ENCODE measurements at places on chromosomes 4 and X.

DNA sequence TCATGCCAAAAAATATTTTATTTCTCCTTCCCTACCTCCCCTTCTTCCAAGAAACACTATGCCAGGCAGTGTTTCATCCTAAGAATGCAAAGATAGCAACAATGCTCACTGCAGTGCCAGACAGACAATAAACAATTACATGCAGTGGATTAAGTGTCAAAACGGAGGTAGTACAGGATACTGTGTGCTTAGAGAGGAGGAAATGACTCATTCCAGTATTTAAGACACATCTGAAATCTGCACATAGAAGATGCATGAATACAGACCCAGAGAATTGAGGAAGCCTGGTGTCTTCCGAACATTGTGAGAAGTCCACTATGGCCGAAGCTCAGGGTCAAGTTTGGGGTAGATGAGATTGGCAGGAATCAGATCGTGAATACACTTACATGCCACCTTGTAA is 326.4 kb downstream of the PPP3CA start:
- H3K36me3 ChIP-seq, result no peaks in the 10 kb centered on the region
- H3K27me3 ChIP-seq, result no peaks in the 10 kb centered on the region
- no peak for DNase-seq
- H3K4me1 ChIP-seq, result peaks cover 19% of the 10 kb centered on the region

- no peak overlapping the region for H3K27ac ChIP-seq
- no peaks in the 10 kb centered on the region for H3K36me3 ChIP-seq
- H3K4me1 ChIP-seq, result no peaks in the 10 kb centered on the region
- H3K4me3 ChIP-seq, result no peak overlapping the region
- H3K27me3 ChIP-seq, result no peaks in the 10 kb centered on the region
Measured at GRCh38 chrX:83916525-83916924, 55.6 kb downstream of the CYLC1 start.

DNA sequence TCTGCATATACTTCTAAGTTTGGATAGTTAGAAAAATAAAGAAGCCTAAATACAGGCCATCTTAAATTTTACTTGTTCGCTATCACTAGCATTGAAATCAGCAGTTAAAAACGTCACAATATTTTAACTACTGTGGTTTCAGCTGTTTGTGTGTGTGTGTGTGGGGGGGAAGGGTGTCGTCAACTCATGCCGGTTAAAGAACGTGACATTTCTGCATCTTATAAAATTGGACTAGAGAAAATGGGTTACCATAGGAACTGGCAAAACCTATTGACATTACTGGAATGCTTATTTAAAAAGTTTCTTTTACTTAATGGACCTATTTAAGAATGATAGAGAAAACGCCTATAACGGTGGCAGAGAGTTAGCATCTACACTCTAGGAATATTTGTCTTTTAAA is 1.2 kb upstream of the CNKSR2 start:
- peaks cover 27% of the 10 kb centered on the region for H3K27me3 ChIP-seq
- no peak overlapping the region for H3K27ac ChIP-seq
- no peaks in the 10 kb centered on the region for H3K36me3 ChIP-seq
- H3K4me1 ChIP-seq, result no peaks in the 10 kb centered on the region
- no peak for DNase-seq

DNA sequence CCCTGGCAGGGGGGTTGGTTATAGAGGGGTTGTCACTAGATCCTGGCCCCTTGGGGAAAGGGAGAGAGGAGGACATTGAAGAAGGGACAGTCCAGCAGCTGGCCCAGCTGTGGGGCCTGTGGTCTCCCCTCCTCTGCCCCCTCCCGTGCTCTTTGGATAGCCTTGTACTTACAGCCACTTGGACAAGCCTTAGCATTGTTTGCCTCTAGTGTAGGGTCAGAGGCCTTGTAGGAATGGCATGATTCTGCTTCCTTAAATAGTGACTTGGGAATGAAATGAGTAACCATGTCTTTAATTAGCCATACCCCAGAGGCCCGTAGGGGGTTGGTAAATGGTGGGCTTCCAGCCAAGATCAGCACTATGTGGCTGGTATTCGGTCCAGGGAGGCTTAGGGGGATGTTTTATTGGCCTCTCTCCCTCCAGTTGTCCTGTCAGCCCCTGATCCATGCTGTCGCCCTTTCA is 230.6 kb downstream of the PTTG2 start:
- no peaks in the 10 kb centered on the region for H3K27me3 ChIP-seq
- no peak overlapping the region for H3K4me3 ChIP-seq
- no peak overlapping the region for H3K27ac ChIP-seq

DNA sequence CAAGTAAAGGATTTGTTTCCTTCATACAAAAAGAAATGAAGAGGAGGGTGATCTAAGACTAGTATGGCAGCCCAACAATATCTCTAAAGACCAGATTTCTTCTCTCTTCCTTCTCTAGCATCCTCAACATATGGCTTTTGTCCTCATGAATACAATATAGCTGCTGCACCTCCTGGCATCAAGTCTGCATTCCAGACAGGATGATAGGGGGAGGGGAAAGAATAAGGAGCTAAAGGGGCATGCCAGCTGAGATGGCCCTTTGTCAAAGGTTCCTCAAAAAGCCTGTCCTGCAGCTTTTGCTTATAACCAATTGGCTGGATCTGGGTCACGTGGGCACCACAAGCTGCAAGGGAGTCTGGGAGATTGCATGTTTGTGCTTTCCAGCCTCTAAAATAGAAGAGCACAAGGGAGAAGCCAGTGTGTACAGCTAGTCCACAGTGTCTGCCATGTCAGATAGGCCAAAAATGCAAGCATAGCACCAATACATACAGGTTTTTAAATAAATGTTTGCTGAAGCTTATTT is 132.6 kb downstream of the BCOR start:
- H3K27me3 ChIP-seq, result no peaks in the 10 kb centered on the region
- no peaks in the 10 kb centered on the region for H3K4me1 ChIP-seq
- no peak overlapping the region for H3K27ac ChIP-seq

DNA sequence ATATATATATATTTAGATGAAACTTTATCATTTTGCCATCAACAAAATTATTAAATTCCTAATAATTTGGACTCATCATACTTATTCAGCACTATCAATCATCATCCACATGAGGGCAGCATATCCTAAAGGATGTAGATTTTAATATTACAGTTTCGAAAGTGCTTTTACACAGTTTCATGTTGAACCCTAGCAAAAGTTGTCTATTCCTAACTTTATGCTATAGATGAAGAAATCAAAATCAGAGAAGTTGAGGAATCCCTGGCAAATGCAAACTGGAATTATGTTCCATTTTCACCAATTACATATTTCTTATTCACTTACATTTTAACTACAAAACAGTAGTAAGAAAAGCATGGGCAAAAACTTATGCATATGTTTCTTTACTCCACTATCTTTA is 36.6 kb upstream of the UGT2A1 start:
- no peak overlapping the region for H3K27ac ChIP-seq
- no peak for DNase-seq
- H3K4me1 ChIP-seq, result no peaks in the 10 kb centered on the region
- H3K4me3 ChIP-seq, result no peak overlapping the region

DNA sequence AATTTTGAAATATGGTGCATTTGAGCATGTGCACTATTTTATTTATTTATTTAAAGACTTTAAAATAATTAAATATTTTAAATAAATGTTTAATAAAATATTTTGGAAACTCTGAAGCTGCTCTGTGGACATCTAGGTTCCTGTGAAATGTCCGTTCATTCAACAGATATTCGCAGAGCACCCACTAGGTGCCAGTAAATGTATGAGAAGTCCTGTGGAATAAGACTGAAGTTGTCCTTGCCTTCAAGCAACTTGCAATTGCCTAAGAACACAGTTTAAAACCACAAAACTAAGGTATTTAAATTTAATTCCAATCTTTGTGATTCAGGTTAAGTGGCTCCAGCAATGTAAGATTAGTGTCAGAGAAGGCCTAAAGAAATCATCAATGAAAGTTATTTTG is 306.7 kb downstream of the GBA3 start:
- no peaks in the 10 kb centered on the region for H3K27me3 ChIP-seq
- DNase-seq, result no peak
- no peaks in the 10 kb centered on the region for H3K4me1 ChIP-seq
- no peak overlapping the region for H3K4me3 ChIP-seq

DNA sequence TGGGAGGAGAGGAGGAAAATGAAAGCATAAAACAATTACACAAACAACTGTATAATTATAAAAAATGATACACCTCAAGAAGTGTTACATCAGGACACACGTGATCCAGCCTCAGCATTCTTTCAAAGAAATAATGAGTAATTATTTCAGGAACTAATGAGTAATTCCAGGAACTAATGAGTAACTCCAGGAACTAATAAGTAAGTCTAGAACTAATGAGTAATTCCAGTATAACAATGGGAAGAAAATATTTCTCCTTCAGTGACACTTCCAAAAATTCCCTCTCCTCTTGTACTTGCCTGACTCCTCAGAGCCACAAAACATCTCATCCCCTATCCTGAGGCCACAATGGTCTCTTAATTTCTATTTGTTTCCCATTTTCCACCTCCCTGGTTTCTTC is 63.5 kb upstream of the COL25A1 start:
- H3K4me1 ChIP-seq, result no peaks in the 10 kb centered on the region
- no peak for DNase-seq
- H3K4me3 ChIP-seq, result no peak overlapping the region

- no peak overlapping the region for H3K4me3 ChIP-seq
- H3K4me1 ChIP-seq, result no peaks in the 10 kb centered on the region
- no peaks in the 10 kb centered on the region for H3K27me3 ChIP-seq
- H3K36me3 ChIP-seq, result no peaks in the 10 kb centered on the region
- DNase-seq, result no peak
Measured at GRCh38 chrX:74133156-74133796, 170.7 kb upstream of the ZCCHC13 start.

DNA sequence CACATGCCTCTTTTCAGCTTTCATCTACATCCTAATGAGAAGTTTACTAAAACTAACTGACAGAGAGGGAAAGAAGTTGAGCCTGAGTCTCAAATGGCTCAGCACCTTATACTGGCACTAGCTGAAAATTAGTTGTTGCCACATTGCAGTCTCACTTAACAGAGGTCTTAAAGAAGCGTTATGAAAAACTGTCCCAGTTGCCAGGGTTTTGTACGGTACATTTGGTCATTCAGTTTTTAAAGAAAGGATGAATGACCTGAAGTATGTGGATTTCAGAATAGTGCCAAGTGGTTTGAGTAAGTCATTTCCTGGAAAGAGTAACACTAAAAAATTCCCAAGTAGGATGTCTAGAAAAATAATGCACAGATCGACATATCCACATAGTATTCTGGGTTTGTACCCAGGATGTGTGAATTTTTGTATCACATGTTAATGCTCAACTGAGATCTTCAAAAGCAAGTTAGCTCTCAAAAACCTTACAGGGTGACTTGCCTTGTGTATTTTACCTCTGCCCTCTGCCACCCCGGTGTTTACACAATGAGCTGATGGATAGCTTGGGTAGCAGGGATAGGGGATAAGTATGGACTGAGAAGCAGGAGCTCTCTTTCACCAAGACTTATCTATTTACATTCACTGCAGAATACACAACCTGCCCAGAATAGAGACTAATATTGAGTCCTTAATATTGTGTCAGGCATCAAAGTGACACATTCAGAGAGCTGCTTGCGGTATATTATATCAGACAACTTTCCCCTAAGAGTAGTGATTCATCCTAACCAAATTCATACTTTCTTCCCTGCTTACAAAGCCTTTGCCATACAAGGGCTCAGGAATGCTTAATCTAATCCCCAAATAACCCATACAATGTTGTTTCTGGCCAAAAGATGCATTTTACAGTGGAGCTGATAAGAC is 1075.7 kb upstream of the PABPC4L start:
- no peak overlapping the region for H3K27ac ChIP-seq
- no peak for DNase-seq
- H3K36me3 ChIP-seq, result no peaks in the 10 kb centered on the region

- no peaks in the 10 kb centered on the region for H3K36me3 ChIP-seq
- no peaks in the 10 kb centered on the region for H3K27me3 ChIP-seq
- no peak overlapping the region for H3K27ac ChIP-seq
- H3K4me1 ChIP-seq, result no peaks in the 10 kb centered on the region
- no peak overlapping the region for H3K4me3 ChIP-seq
Measured at GRCh38 chr4:154039435-154040343, 250.8 kb upstream of the SFRP2 start.

- H3K27me3 ChIP-seq, result no peaks in the 10 kb centered on the region
- H3K4me3 ChIP-seq, result no peak overlapping the region
- DNase-seq, result no peak
- H3K27ac ChIP-seq, result no peak overlapping the region
- no peaks in the 10 kb centered on the region for H3K4me1 ChIP-seq
- H3K36me3 ChIP-seq, result no peaks in the 10 kb centered on the region
Measured at GRCh38 chrX:1483843-1484637, 31.3 kb upstream of the ASMTL start.

GRCh38 chr4:2303121-2303685 is 41.3 kb upstream of the MXD4 start:
- no peaks in the 10 kb centered on the region for H3K27me3 ChIP-seq
- DNase-seq, result no peak
- no peaks in the 10 kb centered on the region for H3K36me3 ChIP-seq
- no peak overlapping the region for H3K4me3 ChIP-seq
- peaks cover 9% of the 10 kb centered on the region for H3K4me1 ChIP-seq

DNA sequence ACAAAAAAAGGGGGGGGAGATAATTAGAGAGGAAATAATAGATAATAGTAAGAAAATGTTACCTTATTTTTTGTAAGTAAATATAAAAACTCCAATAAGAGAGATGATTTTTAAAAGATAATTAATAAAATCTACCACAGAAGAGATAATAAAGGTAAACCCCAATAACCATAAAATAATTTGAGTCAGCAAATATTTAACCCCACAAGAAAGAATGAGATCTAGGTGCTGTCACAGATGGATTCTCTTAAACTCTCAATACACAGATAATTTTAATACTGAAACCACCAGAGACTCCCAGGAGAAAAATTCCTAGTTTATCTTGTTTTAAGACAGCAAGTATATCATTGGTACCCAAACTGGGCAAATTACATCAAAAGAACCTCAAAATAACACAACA is 341.4 kb downstream of the ANK2 start:
- no peaks in the 10 kb centered on the region for H3K4me1 ChIP-seq
- no peaks in the 10 kb centered on the region for H3K27me3 ChIP-seq
- no peak for DNase-seq
- no peaks in the 10 kb centered on the region for H3K36me3 ChIP-seq
- H3K27ac ChIP-seq, result no peak overlapping the region

DNA sequence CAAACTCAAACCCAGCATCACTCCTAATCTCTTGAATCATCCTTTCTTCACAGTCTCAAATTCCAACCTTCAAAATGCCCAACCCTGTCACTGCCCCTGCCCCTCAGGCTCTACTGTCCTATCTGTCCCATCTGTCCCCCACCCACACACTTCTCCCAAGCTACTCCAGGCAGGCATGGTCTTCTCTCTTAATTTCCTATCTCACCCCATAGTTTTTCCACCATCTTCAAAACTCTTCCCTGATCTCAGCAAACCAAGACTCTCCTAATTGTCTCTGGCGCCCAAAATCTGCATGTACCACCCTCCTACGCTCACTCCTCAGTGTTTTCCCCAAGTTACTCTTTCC is 644 bp downstream of the LAMP2 start:
- DNase-seq, result no peak
- no peaks in the 10 kb centered on the region for H3K27me3 ChIP-seq
- H3K4me3 ChIP-seq, result peak overlapping the region; percentile 71
- peak overlapping the region; percentile 88 for H3K27ac ChIP-seq
- peaks cover 7% of the 10 kb centered on the region for H3K4me1 ChIP-seq
- H3K36me3 ChIP-seq, result no peaks in the 10 kb centered on the region

- no peak for DNase-seq
- H3K27me3 ChIP-seq, result no peaks in the 10 kb centered on the region
- peaks cover 9% of the 10 kb centered on the region for H3K36me3 ChIP-seq
- H3K4me3 ChIP-seq, result no peak overlapping the region
- no peak overlapping the region for H3K27ac ChIP-seq
Measured at GRCh38 chr4:2486981-2487380, 18.1 kb downstream of the RNF4 start.

GRCh38 chr4:168831919-168832762 is 177.9 kb downstream of the CBR4 start:
- H3K4me1 ChIP-seq, result peaks cover 5% of the 10 kb centered on the region
- H3K4me3 ChIP-seq, result peak overlapping the region; percentile 63
- peak overlapping the region; percentile 90 for H3K27ac ChIP-seq
- DNase-seq, result peak; percentile 85
- H3K27me3 ChIP-seq, result peaks cover 4% of the 10 kb centered on the region
